ENCODE measurements at places on chromosomes 6 and 20.

GRCh38 chr20:57528148-57528547 lies 3.2 kb upstream of the CTCFL start:
- no peak for DNase-seq

- no peak for DNase-seq
These were observed 243.7 kb upstream of the SOX4 start for GRCh38 chr6:21349834-21350233.

DNA sequence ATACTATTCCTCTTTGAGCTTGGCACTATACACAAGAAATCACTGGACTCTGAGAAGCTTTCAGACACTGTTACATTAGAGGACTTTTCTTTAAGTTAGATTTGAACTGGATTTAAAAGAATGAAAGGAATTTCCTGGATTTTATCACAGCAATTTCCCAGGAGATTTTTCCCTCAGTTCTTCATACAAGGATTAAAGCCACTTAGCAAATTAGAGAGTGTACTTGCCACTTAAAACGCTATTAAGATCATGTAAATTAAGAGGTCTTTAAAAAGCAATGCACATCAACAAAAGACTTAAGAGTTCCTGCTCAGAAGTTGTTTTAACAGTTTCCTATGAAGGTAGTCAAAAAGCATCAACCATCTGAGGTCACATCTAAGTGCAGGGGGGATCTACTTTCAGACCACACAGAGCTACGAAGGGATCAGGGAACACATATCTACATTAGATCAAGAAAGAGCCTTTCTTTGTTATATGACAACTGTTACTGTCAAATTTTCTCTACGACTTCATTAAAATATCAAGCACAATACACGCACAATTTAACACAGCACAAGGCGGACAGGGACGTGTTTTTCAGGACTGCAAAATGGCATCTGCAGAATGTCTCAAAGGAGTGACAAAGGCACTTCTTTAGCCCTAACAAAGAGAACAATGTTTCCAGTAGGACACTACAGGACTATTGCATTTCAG lies 65.8 kb downstream of the EPB41L2 start:
- no peak for DNase-seq

DNA sequence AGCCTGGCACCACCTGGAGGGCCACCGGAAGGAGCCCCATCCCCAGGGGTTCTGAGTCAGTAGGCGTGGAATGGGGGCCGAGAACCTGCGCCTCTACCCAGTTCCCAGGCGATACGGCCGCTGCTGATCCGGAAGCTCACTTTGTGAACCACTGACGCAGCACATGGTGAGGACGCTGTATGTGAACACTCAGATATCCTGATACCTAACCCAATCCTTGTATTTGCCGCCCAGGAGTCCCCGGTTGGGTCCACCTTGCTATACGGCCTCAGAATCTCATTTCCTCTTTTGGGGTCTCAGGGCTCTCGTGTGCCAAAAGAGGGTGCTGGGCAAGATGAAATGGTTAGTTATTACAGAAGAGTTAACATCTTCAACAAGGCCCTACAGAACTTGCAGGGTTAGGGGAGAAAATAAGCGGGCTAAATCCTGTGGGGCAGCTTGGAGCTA lies 604 bp upstream of the RAB5IF start:
- peak; percentile 58 for DNase-seq

DNA sequence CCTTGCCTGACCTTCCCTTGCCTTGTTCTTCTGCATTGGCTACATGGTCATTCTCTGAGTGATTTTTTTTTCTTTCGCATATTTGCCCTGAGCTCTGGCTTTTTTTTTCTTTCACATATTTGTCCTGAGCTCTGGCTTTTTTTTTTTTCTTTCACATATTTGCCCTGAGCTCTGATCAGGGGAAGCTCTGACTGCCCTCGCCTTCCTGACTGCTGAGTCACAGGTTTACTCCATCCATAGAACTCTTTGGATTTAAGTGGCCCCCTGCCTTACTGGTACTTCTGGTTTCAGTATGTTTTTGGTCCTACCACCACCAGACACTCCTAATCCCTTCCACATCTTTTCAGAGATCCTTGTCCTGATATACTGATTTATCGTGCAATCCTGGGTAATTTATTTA lies 201.1 kb downstream of the OGFRL1 start:
- DNase-seq = no peak

- DNase-seq = no peak
These were observed 440.8 kb downstream of the UTRN start for GRCh38 chr6:144725736-144726522.

DNA sequence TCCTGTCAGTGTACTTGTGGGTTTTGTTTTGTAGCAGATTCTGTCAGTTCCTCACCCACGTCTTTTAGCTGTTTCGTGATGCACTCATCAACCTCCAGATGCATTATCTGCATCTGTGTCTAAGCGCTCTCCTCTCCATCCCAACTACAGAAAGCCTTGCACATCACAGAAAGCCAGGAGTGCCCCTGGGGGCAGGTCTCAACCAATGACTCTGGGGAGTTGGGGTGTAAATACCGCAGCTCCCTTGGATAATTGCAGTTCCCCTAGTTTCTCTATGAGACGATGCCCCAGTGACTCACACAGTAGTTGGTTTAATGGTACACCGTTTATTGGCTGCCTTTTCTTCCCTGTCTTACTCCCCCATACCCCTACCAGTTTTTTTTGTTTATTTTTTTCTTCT lies 158.1 kb downstream of the SOX4 start:
- DNase-seq = no peak

GRCh38 chr20:19435316-19435715 lies 222.9 kb downstream of the SLC24A3 start:
- DNase-seq = no peak

- no peak for DNase-seq
These were observed 4.5 kb upstream of the SIRPA start for GRCh38 chr20:1890469-1891262.

- DNase-seq = no peak
These were observed 135.3 kb downstream of the CDH4 start for GRCh38 chr20:61387204-61387953.

DNA sequence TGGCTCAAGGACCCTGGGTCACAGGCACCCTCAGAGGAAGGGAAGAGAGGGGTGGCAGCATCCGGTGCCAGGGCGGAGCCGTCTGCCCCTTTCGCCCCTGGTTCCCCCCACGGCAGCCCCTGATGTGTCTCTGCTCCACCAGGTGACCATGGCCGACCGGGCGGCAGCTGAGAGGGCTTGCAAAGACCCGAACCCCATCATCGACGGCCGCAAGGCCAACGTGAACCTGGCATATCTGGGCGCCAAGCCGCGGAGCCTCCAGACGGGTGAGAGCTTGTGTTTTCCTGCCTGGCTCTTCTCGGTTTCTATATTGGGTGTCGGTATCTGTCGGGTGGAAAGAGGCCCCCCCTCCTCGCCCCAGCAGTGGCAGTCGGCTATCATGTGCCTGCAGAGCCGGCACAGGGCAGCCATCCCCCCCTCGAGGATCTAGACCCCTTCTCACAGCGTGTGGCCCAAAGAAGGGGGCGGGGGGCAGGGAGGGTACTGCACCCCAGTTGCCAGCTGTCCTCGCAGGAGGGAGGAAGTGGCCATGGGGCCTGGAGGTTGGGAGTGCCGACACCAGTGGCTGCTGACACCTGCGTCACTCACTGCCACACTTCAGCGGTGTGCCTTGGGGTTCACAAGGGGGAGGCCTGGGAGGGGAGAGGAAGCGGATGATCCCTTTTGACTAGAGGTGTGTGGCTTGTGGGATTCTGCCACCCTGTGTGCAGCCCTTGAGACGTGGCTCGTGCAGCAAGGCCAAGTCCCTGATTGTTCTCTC lies 1.5 kb downstream of the RBM38 start:
- DNase-seq = peak; percentile 62

Measured in germinal center (tissue), 1 donor.